PC-3 (cell line): ENCODE measurements at places on chromosomes 1 and 21.
A peak's percentile ranks its signal among the peaks of the same experiment; 100 is the strongest.

GRCh38 chr1:43883321-43883720, 50.3 kb upstream of the ARTN start:
- DNase-seq: no peak

- no peak for DNase-seq
These were observed 87.0 kb upstream of the BTG3 start for GRCh38 chr21:17699524-17700189.

DNA sequence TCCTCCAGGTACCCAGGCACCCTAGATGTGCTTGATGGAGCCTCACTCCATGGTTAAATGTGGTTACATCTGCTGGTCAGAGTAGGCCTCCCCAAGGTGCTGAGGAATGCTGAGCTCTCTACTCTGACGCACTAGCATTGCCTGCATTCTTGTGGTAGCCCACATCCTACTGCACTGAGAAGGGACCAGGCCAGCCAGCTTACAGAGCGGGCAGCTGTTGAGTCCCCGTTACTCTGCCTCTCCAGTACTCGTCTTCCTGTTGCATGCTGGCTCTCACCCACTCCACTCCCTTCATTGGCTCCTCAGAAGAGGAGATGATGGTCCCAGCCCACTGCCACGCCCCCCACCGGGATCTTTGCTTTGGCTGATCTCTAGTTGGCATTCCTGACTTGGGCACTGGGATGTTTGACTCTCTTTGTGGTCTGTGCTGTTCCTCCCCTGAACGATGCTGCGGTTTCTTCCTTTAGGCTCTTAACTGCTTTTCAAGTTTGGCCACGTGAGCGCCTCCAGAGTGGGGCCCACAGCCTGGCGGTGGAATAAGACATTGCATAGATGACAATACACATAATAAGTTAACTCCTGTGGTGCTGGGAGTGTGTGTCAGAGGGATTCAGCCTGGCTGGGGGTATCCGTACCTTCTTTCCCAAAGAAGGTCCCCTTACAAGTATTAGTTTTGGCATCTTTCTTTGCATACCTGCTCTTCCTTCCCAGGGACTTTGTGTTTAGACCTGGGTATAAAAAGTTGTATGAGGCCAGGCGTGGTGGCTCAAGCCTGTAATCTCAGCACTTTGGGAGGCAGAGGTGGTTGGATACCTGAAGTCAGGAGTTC, 18.6 kb downstream of the AZIN2 start:
- DNase-seq: peak; percentile 97

DNA sequence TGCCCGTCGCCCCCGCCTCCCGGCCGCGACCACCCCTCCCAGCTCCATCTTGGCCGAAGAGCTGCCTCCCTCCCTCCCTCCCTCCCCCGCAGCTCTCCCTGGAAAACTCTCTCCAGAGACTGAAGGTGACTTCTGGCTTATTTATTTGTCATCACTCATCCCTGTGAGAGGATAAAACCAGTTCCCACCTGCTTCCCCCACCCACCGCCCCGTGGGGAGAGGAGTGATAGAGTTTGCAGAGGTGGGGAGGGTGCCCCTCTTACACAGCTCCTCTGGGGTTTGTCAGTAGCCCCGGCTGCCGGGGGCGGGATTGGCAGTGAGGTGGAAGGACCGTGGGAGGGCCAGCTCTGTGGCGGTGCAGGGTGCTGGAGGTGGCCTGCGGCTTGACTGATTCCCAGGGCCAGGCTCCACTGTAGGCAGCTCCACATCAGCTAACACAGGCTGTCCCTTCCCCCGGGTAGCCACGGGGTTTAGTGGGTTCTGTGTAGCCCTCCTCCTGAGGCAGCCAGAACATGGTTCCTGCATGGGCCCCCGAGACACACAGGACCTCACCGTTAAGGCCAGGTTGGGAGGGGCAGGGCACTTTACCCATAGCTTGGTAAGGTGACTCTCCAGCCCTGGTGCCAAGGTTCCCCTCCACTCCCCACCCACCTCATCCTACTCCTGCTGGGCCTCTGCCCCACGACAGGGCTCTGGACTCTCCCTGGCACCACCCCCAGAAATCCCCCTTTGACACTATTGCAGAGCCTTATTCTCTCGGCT, 62.2 kb downstream of the ELK4 start:
- peak; percentile 41 for DNase-seq

- no peak for DNase-seq
These were observed 85.2 kb downstream of the UCK2 start for GRCh38 chr1:165912638-165913037.

GRCh38 chr21:25586326-25586725, 21.0 kb downstream of the MRPL39 start:
- DNase-seq: no peak

GRCh38 chr1:168394858-168395257, 114.2 kb downstream of the TBX19 start:
- no peak for DNase-seq

GRCh38 chr1:23868557-23869016, 497 bp upstream of the FUCA1 start:
- DNase-seq: no peak

GRCh38 chr1:188237573-188238348, 1409.0 kb downstream of the PLA2G4A start:
- peak; percentile 77 for DNase-seq

GRCh38 chr1:917466-918091, 6.1 kb upstream of the SAMD11 start:
- DNase-seq: no peak
